EL (cell line): ENCODE measurements at places on chromosomes 6 and 20.
A peak's percentile ranks its signal among the peaks of the same experiment; 100 is the strongest.

GRCh38 chr6:89237158-89237557 lies 20.0 kb upstream of the GABRR1 start:
- no peak for DNase-seq

- DNase-seq, result peak; percentile 81
Observed at GRCh38 chr6:97322811-97323210, 39.8 kb upstream of the MMS22L start.

DNA sequence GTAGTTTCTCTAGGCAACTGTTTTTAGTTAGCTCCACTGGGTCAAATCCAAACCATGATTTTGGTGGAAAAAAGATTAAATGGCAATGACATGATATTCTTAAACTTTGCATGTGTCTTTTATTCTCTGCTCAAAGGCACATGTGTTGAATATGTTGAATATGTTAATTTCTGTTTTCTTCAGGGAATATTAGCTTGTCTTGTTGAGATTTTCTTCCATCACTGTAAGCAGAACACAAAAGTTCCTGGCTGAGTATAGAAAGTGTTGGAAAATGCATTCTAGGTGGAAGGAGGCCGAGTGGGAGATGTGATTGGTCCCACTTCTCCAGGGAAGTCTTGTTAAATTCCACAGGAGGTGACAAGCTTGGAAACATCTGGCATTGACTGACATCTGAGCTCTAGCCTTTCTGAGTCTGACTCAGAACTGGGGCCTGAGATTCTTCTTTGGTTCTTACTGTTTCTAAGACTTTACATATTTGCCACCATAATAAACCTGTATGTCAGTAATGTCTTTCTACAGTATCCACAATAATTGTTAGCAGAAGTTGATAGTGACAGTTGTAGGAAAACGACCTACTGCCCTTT lies 81.1 kb downstream of the LAMA4 start:
- DNase-seq, result no peak

GRCh38 chr6:20166210-20166609 lies 46.1 kb downstream of the MBOAT1 start:
- no peak for DNase-seq

DNA sequence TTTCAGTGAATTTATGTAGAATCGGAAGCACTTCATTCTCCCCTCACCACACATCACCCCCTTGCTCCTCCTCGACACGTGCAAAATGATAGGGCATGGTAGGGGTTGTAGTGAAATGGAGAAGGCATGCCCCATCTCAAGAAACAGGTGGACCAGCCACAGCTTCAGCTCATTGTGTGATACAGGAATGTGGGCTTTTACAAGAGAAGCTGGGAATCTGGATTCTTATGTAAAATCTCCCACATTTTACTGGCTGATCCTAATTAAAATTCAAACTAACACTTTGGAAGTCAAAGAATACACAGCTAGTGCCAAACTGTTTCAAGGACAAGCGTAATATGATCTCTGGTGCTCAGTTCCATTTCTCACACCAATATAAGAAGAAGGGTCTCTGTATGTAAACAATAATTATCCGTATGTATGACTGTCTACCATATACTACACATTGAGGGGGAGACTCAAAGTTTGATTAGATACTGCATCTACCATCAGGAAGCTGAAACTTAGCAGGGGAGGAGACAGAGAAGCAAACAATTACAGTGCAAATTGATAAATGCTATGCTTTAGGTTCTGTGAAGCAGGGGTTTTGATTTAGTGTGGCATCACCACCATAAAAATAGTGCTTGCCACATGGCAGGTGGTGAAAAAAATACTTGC lies 24.3 kb upstream of the KIAA0408 start:
- no peak for DNase-seq

DNA sequence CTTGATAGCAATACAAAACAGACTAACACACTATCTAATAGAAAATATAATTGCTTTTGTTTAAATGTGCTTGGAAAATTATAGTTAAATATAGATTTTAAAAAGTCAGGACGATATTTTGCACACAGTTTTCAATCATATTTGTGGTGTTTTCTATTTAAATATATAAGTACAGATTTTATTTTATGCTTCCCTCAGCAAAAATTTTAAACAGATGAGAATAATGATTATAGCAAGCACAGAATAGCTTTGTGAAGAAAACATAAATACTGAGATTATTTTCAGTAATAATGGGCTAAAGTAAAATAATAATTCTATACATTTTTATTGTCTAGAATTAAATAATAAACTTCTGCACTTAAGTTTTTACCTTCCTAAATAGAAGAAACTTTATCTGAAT lies 809.4 kb downstream of the PHF3 start:
- no peak for DNase-seq

GRCh38 chr6:18447552-18447951 lies 60.4 kb downstream of the RNF144B start:
- DNase-seq, result no peak

- DNase-seq, result no peak
Observed at GRCh38 chr6:73548458-73549446, 27.9 kb upstream of the EEF1A1 start.

DNA sequence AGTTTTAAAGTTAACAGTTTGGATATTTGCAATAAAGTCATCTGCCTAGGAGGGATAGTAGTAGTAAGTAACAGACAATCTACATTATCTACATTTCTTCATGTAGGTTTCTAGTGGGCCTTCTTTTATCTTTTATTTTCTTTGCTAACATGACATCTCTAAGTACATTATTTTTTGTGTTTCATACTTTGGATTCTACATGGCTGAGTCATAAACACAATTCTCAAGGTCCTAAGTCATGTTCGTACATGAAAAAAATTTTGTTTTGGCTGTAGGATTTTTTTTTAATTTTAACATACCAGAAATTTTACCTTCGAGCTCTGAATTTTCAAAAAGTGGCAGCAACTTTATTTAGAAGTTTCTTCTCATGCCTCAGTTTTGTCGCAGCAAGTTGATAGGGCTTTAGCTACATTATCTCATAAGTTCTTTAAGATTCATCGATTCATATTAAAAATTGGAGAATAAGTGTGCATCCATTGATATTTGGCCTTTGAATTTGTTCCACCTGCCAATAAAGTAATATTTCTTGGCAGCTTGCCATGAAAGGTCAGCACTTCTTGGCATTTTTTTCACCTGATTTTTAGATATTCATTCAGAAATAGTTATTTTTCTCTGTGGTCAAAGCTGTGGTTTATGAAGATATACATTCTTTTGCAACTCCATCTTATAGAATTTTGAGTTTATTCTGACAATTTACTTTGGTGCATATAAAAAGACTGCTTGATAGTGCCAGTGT lies 146.2 kb downstream of the GRIK2 start:
- peak; percentile 82 for DNase-seq

GRCh38 chr6:87436435-87436834 lies 28.7 kb downstream of the CFAP206 start:
- peak; percentile 58 for DNase-seq

DNA sequence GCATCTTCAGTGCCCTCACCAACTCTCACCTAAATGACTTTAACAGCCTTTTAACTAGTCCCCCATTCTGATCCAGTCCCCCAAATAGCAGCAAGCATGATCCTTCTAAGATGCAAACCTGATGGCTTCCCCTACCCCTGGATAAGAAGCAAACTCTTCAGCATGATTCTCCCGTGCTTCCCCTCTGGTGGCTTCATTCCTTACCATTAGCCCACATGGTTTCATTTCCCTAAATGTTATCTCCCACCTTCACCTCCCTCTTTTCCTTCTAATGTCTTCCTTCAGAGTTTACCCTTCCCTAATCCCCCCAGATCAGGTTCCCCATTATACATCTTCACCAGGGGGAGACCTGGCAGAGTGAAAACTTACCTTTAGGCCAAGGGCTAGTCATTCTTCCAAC lies 4.0 kb upstream of the RAB5IF start:
- DNase-seq, result no peak

DNA sequence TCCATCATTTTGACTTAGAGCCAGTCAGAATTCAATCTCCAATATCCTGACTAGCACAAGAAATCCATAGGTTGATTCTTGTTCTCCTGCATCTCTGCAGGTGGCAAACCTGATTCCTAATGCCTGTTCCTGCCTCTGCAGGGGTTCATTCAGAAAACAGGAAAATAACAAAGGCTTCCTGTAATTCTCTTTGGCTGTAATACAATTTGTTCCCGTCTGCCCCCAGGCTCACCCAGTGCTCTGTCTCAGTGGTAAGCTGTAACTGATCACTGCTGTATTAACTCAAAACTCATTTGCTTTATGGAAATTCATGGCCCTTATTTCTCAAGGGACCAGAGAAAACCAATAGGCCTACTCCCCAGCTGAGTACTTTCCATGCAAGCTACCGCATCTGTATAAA lies 88.6 kb downstream of the OPRM1 start:
- no peak for DNase-seq

DNA sequence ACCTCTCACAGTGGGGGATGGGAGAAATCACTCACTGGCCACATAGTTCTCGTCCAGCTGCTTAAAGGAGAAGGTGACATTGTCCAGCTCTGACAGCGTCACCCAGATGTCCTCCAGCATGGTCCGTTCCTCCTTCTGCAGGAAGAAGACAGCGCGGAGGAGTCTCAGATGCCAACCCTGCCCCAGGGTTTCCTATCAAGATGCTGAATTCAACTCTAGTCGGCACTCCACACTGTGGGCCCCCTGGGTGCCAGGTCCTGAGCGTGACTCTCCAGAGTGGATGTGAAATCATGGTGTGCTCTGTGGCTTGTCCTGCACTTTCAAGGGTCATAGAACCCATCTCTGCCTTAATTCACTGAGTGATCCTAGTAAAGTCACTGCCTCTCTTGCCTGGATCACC lies 193.2 kb downstream of the PREX1 start:
- DNase-seq, result no peak

- DNase-seq, result no peak
Observed at GRCh38 chr6:116766506-116767176, 1.1 kb upstream of the FAM162B start.

DNA sequence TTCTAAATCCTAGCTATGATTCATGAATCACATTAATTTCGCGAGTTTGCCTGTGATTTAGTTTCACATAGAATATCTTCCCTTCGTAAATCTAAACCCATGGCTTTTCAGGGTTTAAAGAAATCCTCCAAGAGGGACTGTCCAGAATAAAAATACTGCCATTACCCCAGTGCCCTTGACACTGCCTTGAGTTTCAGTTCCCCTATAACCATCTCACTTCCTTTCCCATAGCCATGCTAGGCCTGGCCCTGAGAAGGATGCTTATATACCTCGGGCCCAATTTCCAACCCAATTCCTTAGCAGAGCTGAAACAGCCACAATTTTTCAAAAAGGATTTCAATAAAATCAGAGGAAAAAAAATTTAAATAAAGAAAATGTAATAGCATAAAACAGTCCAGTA lies 697.3 kb downstream of the FRK start:
- DNase-seq, result no peak

DNA sequence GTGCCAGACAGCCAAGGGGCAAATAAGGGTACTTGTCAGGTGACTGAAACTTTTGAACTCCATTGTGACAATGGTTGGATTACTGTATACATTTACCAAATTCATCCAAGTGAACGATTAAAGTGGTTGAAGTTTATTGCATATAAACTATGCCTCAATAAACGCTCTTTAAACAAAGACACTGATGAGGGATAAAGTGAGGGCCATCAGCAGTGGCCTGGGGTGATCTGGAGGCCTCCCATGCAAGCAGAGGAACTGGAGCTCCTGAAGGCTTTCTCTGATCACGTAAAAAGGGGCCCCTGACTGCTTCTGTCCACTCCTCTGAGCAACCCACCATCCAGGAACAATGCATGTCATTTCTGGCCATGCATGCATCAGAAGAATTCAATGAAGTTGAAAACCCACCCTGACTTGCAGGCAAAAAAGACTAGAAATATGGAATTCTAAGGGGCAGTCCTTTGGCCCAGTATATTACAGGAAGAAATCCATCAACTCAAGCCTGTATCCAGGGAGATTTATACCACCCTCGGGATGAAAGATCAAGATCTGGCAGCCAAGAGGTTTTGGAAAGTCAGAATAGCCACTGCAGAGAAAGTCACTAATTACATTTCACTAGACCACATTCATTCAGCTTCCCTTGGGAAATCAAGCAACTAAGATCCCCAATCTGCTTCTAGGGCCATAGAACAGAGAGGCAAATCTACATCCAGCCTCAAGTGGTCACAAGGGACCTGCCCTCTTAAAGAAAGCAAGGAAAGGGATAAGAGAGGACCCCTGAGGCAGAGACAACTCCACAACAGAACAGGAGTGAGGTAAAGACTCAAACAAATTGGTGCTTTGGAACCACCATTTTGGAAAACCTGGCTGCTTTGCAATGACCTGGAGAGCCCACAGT lies 31.7 kb upstream of the RAB22A start:
- DNase-seq, result no peak

- peak; percentile 11 for DNase-seq
Observed at GRCh38 chr6:84508981-84509380, 255.4 kb downstream of the TBX18 start.

DNA sequence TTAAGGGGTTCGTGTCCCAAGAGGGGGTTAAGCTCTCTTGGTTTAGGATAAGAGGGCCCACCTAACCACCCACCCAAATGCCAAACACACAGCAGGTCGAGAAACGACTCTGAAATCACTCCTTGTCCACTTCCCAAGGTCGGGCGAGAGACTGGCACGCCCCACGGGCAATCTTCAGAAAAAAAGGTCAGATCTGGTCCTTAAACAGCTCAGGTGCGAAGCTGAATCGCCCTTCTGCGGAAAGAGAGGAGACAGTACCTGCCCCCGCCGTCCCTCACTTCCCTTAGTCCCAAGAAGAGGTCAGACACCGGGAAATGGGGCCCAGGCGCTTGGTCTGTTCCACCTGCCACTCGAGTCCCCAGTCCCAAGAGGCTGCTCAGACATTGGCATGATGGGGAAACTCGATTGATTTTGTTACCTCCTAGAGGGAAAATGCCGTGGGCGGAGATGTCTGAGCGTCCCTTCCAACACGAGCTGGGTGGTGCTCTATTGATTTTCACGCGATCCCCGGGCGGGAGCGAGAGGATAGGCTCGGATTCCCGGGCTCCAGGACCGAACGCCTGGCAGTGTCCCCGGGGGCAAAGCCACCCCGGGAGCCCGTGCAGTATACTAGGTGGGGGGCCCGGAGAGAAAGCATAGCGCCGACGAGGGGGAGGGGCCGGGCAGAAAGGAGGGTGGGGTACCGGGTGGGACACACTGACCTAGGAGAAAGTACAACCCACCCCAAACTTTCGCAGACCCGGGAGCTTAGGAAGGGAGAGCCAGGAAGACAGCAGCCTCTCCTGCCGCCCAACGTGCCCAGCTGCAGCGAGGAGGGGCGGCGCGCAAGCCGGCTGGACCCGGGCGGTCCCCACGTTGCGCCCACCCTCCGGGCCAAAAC lies 1.1 kb upstream of the SAMD5 start:
- DNase-seq, result peak; percentile 25

GRCh38 chr6:67591910-67592309 lies 1043.2 kb upstream of the ADGRB3 start:
- no peak for DNase-seq
